ENCODE measurements at places on chromosomes 11 and 22.

- no peak for DNase-seq
Measured at GRCh38 chr22:39710380-39711150, 140.0 kb downstream of the CACNA1I start.

- peak; percentile 65 for DNase-seq
Measured at GRCh38 chr11:78414321-78415051, 3.1 kb downstream of the GAB2 start.

- DNase-seq = no peak
Measured at GRCh38 chr11:93249459-93250220, 51.8 kb upstream of the SLC36A4 start.

- DNase-seq = no peak
Measured at GRCh38 chr11:72570893-72571661, 103.1 kb downstream of the PDE2A start.

DNA sequence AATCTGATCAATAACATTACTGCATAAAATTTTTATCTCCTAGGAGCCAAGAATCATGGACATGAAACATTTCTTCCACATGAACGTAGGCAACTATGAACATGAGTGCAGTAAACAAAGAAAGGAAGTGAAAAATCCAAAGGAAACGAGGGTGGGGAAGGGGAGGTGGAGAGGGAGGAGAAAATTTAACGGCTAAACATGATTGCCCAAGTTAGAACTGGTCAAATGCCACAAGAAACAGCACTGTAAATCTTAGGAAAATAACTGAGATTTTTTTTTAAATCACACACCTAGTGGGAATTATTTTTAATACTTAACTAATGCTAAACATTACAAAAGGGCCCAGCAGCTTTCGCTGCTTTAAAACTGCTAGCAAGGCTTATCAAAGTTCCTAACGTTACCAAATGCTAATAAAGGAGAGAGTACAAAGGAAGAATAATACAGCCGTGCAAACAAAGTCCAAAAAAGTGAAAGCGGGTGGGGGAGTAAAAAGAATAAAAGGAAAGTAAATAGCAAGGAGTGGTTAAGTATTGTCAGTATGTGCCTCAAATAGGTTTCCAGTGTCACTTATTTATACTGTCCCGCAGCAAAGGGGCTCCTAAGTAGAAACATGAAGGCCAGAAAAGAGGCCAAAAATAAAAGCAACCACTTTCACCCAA, 13.7 kb downstream of the NARS2 start:
- DNase-seq = no peak

DNA sequence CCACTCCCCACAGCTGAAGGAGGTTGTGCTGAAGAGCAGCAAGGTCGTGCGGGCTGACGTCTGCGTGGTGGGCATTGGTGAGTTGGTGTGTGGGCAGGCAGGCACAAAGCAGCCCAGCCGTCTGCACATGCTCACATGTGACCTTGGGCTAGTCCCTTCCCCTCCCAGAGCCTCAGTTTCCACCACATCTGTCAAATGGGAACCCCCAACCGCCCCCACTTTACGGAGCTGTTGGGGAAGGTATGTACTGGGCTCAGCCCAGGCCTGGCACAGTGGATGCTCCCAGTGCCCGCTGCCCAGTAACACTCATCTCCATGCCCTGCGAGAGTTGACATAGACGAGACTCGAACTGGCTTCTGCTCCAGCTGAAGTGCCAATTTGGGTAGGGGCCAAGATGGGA, 5.1 kb upstream of the LZTR1 start:
- DNase-seq = no peak

DNA sequence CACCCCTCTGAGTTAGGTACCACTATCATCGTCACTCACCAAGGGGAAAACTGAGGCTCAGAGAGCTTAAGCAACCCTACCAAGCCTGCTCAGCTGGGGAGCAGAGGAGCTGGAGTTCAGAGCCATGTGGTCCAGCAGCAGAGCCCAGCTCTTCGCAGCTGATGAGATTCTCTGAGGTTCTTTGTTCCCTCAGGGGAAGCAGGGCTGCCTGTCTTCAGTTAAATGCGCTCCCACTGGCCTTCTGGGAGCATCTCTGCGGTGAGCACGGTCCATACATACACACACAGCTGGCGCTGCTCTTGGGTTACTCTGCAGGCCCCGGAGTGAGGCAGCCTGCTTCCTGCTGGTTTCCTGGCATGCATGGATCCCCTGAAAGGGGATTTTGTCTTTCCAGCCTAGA, 5.2 kb upstream of the PTGDR2 start:
- DNase-seq = no peak

GRCh38 chr22:19707347-19708290, 6.7 kb upstream of the SEPTIN5 start:
- peak; percentile 37 for DNase-seq

DNA sequence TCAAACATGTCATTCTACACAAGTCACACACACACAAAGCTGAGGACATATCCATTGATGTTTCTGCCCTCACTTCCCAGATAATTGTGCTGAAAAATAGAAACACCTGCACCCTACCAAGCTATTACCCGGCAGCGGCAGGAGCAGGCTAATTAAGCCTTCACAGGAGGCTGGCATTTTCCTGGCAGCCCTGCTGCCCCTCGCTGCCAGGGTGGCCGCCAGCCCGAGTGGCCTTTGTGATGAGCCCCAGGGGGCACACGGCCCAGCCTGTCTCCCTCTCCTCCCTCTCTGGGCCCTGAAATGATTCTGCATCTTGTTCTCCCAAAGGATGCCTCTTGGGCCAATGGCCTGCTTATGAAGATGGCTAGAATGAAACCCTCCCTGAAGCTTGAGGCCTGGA, 76.2 kb upstream of the TP53I11 start:
- no peak for DNase-seq

DNA sequence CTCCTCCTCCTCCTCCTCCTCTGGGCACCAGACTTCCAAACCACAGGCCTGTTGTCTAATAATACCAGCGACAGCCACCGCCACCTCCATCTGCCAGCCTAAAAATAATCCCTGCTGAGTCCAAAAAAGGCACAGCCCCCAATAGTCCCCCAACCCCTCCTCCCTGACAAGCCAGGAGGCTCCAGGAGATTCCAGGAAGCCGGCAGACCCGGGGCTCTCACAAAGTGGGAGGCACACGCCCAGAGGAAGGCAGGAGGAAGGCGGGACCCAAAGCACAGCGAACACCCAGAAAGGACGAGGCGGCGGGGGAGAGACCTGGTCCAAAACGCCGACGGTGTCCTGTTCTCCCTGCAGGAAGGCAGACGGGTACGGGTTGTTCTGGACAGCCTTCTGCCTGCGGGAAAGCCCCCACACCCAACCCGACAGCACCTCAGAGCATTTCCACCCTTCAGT, 5.9 kb downstream of the IGSF9B start:
- no peak for DNase-seq

- DNase-seq = no peak
Measured at GRCh38 chr11:9428706-9429105, 32.1 kb upstream of the ZNF143 start.

- DNase-seq = no peak
Measured at GRCh38 chr22:49073873-49074417, 753.7 kb downstream of the BRD1 start.

DNA sequence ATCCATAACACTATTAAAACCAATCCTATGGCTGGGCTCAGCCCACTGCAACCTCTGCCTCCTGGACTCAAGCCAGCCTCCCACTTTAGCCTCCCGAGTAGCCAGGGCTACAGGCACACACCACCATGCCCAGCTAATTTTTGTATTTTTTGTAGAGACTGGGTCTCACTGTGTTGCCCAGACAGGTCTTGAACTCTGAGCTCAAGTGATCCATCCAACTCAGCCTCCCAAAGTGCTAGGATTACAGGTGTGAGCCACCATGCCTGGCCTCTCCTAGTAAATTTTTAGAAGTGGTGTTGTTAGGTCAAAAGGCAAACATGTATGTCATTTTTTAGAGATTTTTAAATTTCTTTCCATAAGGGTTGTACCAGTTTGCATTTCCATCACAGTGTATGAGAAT, 14.2 kb downstream of the F2 start:
- no peak for DNase-seq

DNA sequence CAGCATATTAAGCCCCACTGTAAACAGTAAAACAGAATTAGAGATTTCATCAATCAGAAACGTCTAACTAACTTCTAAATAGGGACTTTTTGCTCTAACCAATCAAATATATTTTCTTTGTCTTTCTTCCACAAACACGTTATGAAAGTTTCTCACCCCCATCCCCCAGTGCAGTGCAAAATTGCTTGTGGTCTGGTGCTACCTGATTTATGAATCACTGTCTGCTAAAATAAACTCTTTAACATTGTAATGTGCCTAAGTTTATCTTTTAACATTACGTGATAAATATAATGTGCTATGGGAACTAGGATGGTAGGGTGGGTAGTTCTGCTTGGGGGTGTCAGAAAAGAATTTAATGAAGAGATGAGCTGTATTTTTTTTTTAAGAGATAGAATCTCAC, 47.3 kb upstream of the SLC5A1 start:
- no peak for DNase-seq

DNA sequence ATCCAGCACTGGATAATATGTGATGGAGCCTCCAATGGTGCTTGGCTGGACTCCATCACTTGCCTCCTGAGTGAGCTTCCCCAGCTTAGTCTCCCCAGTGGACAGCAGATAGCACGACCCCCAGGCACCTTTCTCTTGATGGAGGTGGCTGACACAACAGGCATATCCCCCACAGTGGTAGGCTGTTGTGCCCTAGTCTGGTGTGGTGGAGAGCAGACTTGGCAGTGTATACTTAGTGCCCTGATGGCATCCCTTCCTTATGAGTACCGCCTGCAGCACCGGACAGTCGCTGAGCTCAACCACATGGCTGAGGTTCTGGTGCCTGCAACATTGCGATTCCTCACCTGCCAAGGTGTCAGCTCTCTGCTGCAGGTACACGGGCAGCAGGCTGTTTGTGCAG, 50.1 kb downstream of the DNHD1 start:
- DNase-seq = no peak

DNA sequence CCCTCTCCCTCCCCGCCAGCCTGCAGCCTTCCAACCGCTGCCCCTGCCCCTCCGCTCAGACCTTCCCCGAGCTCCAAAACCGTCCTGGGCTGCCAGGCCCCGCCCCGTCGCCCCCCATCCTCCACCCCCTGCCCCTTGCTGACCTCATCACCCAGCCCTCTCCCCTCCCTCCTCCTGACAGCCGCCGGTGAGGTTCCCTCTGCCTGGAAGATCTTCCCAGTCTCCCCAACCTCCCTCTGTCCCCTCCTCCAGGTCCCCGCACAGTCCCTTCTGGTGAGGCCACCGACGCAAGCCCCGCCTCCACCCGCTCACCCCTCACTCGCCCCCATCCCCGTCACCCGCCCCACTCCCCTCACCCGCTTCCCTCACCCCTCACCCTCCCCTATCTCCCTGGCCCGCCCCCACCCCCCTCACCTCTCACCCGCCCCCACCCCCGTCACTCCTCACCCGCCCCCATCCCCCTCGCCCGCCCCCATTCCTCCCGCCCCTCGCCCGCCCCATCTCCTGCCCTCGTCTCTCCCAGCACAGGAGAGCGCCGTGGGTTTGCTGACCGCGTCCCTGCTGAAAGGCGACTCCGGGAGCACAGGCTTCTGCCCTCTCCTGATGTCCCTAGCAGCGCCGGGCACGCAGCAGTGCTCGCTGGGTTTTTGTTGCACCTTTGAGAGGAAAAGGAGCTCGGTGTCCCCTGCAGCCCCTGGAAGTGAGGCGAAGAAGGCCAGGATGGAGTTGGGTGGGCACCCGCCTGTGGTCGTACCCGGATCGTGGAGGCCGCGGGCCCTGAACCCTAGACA, 16.4 kb upstream of the UPK3A start:
- DNase-seq = no peak

- no peak for DNase-seq
Measured at GRCh38 chr11:42093541-42093940, 634.1 kb upstream of the LRRC4C start.

GRCh38 chr11:70729949-70730348, 331.6 kb downstream of the CTTN start:
- DNase-seq = no peak

- DNase-seq = no peak
Measured at GRCh38 chr11:19283991-19284390, 43.2 kb upstream of the E2F8 start.

- no peak for DNase-seq
Measured at GRCh38 chr11:65279741-65280440, 18.1 kb downstream of the POLA2 start.

GRCh38 chr11:45385844-45386243, 99.7 kb upstream of the SYT13 start:
- DNase-seq = no peak

GRCh38 chr22:49075150-49075549, 752.5 kb downstream of the BRD1 start:
- DNase-seq = no peak

- peak; percentile 55 for DNase-seq
Measured at GRCh38 chr11:67492801-67493547, 10.1 kb downstream of the AIP start.

DNA sequence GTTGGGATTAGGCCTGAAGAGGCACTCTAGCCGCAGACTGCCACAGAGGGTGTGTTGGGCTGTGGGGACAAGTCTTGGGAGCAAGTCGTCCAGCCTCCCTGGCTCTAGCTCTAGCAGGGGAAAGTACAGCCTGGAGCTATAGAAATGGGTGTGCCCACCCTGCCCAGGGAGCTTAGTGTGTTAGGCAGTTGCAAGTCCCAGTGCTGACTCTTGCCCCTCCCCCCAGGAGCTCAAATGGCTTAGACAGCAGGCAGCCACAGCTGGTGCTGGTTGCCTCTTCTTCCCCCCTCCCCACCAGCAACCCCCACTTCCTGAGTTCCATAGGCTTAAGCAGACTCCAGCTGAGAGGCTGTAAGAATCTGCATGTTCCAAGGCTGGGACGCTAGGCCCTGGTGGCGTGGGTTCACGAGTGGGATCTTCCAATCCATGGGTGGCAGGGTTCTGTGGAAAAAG, 61.2 kb downstream of the GUCY1A2 start:
- no peak for DNase-seq

DNA sequence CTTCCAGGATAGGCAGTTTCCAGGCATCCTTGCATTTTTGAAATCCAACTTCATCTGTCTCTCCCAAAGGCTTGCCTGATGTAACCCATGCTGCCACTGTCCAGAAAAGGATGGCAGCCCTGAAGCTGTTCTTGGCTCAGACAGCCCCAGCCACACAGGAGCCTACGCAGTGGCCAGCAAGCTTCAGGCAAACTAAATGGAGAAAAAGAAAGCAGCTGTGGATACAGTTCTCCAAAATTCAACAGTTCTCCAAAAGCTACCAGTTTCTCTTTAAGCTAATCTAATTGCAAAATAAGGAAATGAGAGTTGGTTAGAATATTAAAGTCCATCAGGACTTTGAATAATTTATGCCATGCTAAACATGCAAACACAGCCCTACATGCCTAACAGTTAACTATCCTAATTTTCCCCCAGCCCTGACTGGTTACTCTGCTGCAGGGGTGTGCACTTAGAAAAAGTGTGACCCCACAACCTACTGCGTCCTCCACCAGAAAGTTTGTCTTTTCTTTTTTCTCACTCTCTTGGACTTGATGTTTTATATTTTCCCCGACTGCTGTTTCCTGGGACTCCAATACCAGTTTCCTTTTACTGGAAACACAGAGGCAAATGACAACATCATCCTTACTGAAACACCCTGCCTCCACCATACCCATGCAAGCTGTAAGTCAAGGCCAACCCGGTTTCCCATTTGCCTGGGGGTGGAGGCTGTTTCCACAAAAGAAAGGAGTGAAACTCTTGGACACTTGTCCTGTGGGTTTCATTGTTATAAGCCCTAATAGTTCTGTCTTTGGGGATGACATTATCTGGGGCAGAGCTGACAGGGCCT, 69.1 kb upstream of the OR5AN1 start:
- DNase-seq = no peak

All from K562 (cell line).